NCI-H524 (cell line): ENCODE measurements at places on chromosomes 7 and 10.

- no peak for DNase-seq
These were observed 114.4 kb upstream of the CREB5 start for GRCh38 chr7:28297801-28298459.

DNA sequence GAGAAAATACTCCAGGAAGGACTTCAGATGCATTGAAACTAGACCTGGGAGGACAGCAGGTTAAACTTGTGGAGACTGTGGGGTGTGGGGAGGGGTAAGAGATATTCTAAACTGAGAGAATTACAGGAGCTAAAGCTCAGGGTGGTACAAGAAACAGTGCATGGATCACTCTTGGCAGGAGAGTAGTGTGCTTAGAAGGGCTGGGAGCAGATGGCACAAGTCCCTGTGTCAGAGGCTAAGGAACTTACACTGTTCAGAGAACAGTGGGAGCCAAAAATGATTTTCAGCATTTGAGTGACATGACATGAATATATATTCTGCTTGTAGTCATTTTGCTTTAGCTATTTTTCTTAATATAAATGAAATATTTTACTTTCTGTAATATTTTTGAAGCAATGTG, 36.0 kb upstream of the LAMB1 start:
- DNase-seq: peak; percentile 90

DNA sequence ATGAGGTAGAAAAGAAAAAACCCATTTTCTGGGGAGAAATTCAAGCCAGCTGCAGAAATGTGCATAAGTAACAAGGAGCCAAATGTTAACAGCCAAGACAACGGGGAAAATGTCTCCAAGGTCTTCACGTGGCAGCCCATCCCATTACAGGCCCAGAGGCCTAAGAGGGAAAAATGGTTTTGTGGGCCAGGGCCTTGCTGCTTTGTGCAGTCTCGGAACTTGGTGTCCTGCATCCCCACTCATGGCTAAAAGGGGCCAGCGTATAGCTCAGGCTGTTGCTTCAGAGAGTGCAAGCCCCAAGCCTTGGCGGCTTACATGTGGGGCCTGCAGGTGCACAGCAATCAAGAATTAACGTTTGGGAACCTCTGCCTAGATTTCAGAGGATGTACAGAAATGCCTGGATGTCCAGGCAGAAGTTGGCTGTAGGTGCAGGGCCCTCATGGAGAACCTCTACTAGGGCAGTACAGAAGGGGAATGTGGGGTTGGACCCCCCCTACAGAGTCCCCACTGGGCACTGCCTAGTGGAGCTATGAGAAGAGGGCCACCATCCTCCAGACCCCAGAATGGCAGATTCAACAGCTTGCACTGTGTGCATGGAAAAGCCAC, 9.0 kb downstream of the ORC5 start:
- DNase-seq: no peak

DNA sequence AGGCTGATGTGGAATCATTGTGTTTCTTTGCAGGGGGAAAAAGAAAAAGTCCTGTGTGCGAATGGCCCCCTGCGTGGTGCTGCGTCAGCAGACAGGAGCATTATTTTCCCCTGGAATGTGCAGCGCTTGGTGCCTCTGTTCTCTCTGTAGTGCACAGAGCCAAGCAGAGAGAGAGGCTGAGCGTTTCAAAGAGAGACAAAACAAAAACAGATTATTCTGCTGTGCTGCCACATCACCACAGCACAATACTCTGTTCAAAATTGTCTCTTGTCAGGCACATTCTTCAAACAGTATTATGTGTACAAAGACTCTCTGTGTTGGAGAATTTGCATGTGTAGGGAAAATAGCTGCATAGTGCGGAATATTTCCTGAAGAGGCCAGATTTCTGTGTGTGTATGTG, 609.0 kb downstream of the SDK1 start:
- DNase-seq: no peak

DNA sequence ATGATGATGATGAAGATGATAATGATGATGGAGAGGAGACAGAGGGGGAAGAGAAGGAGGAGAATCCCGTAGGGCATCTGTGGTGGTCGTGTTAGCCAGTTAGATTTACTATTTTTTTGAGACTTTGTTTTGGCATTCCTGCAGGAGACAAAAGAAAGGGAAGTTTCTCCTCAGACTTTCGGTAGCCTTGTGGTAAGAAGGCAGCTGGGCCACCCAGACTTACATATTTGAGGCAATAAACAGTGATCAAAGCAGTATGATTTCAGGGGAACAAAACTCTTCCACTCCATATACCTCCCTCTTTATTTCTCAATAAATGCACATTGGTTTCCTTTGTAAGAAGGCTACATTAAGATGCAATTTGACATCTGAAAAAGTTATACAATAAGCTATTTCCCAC, 32.4 kb upstream of the BICC1 start:
- no peak for DNase-seq

GRCh38 chr10:21502348-21502740, 23.1 kb downstream of the SKIDA1 start:
- no peak for DNase-seq

GRCh38 chr10:122122493-122122892, 133.5 kb downstream of the TACC2 start:
- no peak for DNase-seq

DNA sequence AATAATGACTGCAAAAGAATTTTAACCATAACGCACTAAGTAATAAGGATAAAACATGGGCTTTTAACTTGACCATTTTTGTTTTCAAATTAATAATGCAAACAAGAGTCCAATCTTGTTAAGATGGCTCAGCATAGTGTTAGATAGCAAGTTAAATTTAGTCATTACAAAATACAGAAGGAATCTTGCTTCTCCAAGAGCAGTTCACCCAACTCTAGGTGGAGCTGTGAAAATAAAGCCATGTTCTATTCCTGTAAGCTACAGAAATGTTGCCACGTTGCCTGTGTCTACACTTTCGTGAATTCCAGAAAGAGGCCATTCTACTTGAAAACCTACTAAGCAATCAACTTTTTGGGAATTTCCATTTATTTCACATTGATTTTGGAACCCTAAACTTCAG, 191.9 kb downstream of the SFMBT2 start:
- DNase-seq: no peak

DNA sequence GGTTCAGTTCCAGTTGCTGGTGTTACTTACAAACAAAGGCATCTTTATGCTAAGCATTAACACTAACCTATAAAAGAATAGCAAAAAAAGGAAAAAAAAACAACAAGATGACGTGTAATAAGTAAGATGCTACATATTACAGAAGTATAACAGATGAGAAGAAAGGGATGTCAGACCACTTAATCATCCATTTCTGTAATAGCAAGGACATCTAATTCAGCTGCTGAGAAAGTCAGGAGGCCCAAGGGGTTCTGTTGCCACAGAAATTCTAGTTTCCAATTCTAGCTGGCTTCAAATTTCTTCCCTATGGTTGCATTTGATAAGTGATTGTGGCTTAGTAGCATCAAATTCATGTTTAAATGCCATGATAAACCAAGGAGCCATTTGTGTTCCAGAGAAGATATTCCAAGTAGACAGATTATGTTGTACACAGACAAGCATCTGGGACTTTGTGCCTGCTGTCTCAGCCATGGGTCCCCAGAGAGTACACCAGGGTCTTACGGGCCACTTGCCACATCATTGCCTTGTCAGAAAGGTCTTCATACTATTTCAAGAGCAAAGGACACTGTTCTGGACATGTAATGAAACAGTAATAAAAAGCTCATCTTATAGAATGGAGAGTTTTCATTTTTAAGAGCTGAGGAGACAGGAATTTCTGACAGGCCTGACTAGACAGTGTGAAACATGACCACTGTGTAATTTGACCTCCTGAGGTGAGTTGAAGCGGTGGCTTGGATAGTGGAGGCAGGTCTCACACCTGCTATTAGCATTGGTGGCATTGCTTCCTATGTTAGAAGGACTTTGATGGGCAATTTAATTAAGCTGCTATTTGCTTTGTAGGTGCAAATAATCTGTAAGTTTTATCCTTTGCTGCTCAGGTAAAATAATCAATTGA, 4.2 kb upstream of the ASB4 start:
- peak; percentile 62 for DNase-seq

DNA sequence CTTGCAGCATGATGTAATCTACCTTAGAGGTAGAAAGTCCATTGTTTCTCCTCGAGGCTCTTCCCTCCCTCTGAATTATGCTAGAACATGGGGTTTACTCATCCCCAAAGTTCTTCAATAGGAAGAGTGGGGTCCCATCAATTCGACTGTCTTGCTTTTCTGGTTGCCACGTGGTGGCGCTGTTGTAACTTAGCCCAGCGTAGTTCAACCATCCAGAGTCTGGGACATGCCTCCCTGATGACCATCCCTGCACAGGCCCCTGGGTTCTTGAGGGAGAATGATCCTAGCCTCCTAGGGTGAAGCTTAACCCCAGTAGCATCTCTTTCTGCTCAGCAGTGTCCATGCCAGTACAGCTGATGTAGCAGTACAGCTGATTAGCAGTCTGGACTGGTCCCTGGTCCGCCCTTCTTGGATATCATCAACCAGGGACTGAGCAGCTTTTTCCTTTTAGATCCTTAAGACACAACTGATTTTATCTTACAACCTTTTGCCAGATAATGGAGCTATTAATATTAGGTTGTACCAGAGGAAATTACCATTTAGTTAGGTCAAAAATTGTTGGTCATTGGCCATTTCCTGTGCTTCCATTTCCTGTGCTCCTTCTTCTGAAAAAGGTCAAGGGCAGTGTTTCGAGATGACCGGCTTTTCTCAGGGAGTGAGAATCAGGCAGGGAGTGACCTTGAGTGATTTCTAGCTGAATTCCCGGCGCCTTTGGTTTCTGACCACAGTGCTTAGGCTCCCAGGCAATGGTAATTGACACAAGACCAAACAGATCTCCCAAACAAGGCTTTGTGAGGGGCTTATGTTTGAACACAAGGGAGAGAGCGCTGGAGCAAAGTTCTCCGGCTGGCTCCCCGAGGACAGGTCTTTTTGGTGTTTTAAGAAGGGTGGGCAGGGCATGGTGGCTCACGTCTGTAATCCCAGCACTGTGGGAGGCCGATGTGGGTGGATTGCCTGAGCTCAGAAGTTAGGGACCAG, 65.4 kb downstream of the TACC2 start:
- peak; percentile 35 for DNase-seq

- peak; percentile 10 for DNase-seq
These were observed 329.5 kb downstream of the RNLS start for GRCh38 chr10:88253622-88254021.

DNA sequence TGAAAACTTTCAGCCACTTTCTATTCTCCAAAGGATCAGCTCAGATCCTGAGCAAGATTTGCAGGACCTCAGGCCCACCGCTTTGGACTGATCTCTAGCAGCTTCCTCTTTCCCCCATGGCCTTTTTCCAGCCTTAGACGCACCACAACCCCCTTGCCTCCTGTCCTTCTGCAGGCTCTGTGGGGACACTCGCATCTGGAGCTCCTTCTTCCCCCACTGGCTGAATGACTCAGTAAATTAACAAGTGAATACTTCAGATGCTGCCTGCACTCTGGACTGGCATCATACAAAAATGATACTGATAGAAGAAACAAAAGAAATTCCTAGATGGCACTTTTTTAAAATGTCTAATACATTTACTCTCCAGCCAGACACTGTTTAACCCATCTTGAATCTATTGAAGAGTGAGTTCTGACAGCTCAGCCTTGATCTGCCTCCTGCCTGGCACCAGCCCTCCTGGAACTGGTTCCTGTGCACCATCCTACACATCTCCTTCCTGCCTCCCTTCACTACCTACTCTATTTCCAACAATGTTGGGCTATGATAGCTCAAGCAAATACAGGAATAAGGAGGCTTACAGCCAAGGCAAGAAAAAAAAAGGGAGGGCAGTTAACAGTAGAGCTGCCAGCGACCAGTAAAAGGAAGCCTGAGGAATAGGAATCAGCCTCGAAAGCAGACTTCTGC, 3.3 kb downstream of the FRMPD2 start:
- no peak for DNase-seq

- DNase-seq: no peak
These were observed 825 bp downstream of the ADRB1 start for GRCh38 chr10:114044247-114045135.

- DNase-seq: no peak
These were observed 21.0 kb downstream of the CDK6 start for GRCh38 chr7:92815412-92815811.

GRCh38 chr7:135375908-135376699, 133.8 kb downstream of the CNOT4 start:
- DNase-seq: no peak

- DNase-seq: no peak
These were observed 5.0 kb downstream of the SFTPD start for GRCh38 chr10:79943871-79944270.

DNA sequence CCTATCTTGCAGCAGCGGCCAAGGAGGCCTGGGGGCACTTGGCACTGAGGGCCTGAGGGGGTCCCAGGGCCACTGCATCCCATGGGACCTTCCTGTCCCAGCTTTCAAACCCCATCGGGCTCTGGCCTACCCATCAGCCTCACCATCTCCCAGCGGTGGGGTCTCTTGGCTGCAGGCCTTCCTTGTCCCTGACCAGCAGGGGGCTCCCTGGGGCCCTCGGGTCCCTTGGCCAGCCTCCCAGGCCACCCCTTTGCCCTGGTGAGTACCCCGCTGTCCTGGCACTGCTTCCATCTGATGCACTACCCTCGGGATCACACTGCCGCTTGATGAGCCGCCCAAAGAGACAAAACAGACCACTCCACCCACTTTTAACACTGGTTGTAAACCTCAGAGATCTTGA, 43.5 kb downstream of the YKT6 start:
- peak; percentile 54 for DNase-seq

DNA sequence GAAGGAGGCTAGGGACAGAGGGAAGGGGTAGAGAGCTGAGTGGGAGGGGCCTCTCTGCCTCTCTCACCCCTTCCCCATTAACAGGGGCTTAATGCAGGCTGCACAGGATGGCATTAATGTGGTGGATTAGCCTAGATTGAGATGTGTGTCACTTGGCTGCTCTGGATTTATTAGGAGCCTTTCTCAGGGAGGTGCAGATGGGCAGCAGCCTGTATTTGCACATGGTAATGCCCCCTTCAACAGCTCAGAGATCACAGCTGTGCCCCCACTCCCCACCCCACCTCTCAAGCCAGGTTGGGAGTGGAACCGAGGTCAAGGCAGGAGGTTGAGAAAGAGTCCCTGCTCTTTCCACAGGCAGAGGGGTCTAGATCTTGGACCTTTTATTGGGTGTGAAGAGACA, 7.3 kb downstream of the PITX3 start:
- peak; percentile 51 for DNase-seq

DNA sequence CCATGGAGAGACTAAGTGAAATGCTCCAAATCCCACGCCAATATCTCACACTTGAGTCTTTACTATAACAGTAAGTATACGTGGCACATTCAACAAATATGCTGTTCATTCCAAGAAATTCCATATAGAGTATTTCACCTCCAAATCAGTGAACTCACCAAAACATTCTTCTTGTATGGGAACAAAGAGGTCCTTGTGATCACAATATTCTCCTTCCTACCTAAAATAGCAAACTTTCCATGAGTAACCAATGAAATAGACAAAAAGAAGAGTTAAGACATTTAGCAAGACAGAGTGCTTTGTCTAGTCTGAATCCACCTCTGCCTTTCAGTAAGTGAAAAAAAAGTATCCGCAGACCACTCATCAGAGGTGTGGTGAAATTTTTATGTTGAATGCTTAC, 77.3 kb upstream of the NXPH1 start:
- no peak for DNase-seq

DNA sequence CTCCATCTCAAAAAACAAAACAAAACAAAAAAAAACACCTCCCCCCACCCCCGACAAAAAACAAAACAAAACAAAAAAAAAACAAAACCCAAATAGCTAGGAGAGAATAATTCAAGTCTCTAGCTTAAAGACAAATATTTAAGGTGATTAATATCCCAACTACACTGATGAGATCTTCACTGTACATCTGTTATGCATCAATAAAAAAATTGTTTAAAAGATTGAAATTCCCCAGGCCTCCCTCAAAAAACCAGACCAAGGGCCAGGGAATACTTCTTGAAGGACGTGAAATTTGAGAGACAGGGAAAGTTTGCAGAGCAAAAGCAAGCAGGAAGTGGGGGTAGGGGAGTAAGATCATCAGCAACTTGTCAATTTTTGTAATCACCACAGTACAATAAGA, 232.6 kb downstream of the REEP3 start:
- no peak for DNase-seq
